Stimulated activated CD8-positive, alpha-beta memory T cell treated with anti-CD3 and anti-CD28 coated beads, Interleukin-12 subunit alpha, Interleukin-12 subunit beta, amount 100 ng/mL, for 1 hour (primary cell): ENCODE measurements at places on chromosomes 5 and 9.

DNA sequence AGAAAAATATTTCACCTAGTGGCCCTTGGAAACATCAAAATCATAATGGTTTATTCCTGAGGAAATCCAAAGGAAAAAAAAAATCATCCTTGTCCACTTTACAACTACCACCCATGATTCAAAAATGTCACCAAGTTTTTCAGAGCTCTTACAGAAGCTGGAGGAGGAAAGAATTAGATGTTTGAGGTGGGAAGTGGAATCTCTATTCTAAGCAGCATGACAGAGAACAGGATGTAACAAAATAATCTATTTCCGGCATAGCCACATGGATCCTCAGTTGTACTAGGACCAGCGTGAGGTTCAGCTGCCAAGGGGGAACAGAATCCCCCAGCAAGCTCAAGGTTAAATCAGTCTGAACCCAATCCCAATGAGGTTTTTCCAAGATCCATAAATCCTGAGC lies 40.2 kb downstream of the FBXW11 start:
- DNase-seq: no peak

GRCh38 chr9:28916348-28916747 lies 1343.1 kb upstream of the C9orf72 start:
- no peak for DNase-seq

- DNase-seq: no peak
Measured at GRCh38 chr9:125626187-125626586, 80.8 kb downstream of the MAPKAP1 start.

- DNase-seq: no peak
Measured at GRCh38 chr5:148820461-148821395, 5.7 kb upstream of the ADRB2 start.

DNA sequence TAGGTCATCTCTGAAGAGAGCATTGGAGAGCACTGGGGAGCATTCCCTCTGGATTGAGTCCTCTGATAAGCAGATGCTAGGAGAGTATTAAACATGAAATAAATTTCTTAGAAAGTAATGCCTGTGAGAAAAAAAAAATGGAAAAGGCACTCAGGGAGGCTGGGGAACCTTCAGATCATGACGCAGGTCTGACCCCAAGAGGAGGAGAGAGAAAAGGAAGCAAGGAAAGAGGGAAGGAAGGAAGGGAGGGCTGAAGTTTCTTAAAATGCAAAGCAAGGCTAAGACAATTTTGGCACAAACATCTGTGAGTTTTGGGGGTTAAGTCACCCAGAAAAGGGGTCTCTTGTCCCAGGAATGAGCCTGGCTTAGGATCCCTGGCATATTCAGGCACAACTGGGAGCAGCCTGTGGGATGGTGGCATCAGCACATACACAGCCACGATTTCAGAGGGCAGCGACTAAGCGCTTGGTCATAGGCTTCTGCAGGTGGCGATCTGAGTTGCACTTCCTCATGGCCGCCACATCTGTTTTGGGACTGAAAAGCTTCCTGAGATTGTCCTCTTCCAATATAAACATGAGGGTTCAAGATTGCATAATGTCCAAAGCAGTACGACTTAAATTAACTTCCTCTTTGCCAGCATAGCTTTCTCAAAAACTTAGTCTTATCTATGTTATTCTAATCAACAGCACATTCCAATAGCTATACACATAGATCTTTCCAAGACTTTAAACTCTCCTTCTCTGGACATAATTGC lies 692.7 kb downstream of the DNAH5 start:
- DNase-seq: no peak

DNA sequence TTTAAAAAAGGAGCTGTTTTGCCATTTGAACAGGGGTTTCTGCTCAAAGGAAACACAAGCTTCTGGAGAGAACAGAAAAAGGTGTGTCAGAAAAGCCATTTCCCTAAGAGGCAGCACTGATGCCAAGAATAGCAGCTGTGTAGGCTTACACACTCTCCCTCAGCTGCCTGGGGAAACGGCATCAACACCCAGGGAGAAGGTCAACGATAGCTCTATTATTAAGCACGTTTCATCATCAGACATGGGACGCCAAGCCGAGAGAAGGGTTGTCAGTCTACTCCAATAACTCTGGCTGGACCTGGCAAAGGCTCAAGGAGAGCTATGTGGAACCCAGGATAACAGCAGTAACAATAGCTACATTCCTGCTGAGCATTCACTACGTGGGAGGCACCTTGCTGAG lies 314.2 kb downstream of the CDK5RAP2 start:
- no peak for DNase-seq

DNA sequence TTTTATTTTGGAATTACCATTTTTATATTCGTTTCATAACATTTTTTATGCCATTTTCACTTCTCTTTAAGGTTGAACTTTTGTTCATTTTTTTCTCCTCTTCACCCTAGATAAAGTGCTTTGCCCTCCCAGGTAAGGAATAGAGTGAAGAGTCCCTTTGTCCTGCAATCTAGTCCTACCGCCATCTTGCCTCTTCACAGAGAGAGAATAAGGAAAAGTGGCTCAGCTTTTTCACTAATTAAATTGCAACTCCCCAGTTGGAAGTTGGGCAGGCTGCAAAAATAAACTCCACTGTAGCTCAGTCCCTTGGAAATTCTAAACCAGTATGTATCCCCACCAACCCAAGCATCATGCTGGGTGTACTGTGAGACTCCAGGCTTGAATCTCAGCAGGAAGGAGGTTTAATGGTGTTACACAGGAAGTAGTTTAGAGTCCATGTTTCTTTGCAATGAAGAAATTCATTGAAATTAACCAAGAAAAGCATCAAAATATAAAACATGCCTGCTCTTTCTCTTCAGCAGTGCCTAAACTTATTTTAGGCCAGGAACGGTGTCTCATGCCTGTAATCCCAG lies 60.3 kb upstream of the PCSK1 start:
- no peak for DNase-seq

DNA sequence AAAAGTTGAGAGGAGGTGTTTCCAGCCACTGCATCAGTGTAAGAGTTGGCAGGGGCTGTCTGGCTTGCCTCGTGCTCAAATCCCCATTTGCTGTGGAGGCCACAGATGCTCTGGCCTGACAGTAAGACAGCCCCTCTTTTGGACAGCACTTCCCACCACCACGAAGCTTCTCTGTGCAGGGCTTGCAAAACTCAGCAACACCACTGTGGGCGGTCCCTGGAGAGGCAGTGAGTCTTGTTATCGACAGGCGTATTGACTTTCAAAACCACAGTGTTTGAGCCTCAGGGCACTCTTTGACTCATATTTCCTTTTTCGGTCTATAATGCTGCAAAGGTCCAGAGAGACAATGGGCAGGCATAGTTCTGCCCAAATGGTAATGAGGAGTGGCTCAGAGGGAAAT lies 539.5 kb downstream of the EBF1 start:
- DNase-seq: no peak

- DNase-seq: no peak
Measured at GRCh38 chr9:109972026-109972882, 192.3 kb downstream of the PALM2AKAP2 start.

GRCh38 chr5:75054134-75054930 lies 2.0 kb upstream of the GCNT4 start:
- DNase-seq: no peak

DNA sequence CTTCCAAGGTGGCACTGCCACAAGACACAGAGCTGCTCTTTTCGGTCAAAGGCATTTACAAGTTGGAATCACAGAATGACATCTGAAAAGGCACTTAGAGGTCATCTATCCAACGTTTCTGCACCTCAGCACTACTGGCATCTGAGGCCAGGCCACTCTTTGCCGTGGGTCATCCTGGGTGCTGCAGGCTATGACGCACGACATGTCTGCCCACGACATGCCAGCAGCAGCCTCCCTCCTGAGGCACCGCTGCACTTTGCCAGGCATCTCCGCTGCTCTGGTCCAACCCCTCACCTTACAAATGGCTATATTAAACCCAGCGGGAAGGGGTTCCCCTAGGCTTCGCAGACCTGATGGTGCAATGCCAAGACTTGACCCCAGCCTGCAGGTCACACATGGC lies 8.1 kb downstream of the SURF4 start:
- DNase-seq: no peak

GRCh38 chr9:8365029-8365428 lies 565.5 kb upstream of the DMAC1 start:
- no peak for DNase-seq

DNA sequence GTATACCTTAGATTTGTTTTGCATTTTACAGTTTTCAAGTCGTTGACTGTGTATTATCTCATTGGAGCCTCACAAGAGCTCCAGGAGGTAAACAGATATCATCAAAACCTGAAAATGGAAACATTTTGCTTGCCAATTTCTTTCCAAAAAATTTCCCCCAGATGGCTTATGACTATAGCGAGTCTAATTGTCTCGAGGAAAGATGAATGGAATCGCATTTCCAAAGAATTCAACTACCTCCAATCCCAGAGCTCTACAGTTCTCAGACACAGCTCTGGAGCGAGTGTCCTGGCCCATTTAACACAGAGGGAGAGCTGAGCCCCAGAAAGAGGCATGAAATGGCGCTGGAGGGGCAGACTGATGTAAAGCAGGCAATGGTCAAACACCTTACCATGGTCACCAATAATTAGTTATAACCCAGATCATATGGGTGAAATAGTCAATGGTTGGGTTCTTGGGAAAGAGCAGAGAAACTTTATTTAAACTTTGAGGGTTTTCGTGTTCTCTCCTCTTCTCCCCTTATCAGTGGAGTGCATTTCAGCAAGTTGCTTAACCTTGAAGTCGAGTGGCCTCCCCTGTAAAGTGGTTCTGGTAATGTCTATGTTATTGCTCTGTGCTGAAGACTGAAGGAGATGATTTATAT lies 168.2 kb downstream of the ZDHHC21 start:
- DNase-seq: no peak

DNA sequence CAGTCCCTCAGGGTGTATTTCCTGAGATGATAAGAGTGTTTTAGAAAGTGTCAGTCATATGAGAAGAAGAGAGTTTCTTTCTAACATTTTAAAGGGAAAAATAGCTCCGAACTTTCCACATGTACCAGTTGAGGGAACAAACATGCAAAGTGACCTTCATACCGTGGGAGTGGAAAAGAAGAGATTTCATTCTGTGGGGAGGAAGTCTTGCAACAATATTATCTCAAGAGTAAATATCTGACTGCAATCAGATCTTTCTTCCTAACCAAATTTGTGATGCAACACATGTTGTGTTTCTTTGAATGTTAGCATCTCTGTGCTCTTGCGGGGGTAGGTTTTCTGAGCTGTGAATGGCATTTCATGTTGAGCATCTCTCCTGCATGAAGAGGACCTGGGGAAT lies 30.6 kb downstream of the ANKRD55 start:
- no peak for DNase-seq

DNA sequence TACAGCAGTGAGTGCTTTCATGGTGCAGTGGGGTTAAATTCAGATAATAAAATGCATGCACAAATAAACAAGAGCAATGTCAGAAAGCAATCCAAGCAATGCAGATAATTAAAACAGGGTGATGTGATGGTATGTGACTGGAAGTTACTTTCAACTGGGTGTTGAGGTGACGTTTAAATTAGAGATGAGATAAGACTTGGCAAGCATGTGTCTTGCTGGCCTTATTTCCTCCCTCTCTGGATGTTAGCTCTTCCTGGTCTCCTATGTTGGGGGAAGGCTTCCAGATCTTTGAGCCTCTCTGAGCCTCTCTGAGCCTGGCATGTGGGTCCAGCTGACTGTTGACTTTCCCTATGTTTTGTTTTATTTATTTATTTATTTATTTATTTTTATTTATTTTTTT lies 54.4 kb downstream of the DOCK2 start:
- no peak for DNase-seq
